NCI-H1694 (cell line): ENCODE measurements at places on chromosomes 4 and X.

GRCh38 chr4:972651-973424, 531 bp downstream of the DGKQ start:
- DNase-seq: no peak

GRCh38 chrX:153674219-153674851, 722 bp upstream of the PNCK start:
- DNase-seq: no peak

- DNase-seq: no peak
These were observed 40.6 kb upstream of the MXD4 start for GRCh38 chr4:2302387-2303119.

DNA sequence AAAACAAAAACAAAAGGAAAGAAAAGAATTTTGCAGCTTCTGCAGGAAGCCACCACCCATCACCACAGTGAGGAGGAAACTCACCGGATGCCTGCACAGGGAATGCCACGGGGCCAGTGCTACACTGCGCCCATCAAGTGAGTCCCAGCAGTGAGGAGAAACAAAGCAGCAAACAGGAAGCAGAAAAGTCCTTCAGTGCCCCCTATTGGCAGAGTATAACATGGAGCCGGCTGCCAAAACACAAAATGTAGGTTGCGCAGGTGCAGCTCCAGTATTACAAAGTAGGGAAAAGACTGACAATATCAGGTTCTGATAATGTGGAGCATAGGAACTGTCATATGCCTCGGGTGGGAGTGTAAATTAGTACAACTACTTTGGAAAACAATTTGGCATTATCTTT, 23.3 kb upstream of the SCML2 start:
- DNase-seq: peak; percentile 7

DNA sequence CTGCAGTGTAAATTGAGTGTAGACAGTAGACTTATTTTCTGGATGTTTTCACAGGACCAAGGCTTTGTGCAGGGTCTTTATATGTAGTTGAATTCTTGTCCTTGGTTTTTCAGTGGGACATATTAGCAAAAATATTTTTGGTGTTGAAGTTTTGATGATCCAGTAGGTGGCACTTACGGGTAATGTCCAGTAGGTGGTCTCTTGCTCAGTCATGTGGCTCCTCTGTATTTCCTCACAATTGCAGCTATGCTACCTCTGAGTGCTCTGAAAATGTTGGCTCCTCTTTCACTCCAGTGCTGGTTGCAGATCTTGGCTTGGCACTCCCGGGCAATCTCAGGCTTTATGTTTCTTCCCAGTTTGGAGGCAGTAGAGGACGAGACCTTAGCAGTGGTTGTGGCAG, 419.8 kb upstream of the AMOT start:
- no peak for DNase-seq

GRCh38 chrX:69262036-69262936, 97.0 kb upstream of the PJA1 start:
- no peak for DNase-seq

GRCh38 chr4:110849461-110849860, 226.6 kb upstream of the PITX2 start:
- DNase-seq: no peak

- no peak for DNase-seq
These were observed 1.0 kb upstream of the PLA2G12A start for GRCh38 chr4:109730619-109731545.

GRCh38 chr4:124253080-124253479, 459.5 kb downstream of the ANKRD50 start:
- no peak for DNase-seq

GRCh38 chrX:71668248-71668595, 876 bp downstream of the LOC101059915 start:
- no peak for DNase-seq

DNA sequence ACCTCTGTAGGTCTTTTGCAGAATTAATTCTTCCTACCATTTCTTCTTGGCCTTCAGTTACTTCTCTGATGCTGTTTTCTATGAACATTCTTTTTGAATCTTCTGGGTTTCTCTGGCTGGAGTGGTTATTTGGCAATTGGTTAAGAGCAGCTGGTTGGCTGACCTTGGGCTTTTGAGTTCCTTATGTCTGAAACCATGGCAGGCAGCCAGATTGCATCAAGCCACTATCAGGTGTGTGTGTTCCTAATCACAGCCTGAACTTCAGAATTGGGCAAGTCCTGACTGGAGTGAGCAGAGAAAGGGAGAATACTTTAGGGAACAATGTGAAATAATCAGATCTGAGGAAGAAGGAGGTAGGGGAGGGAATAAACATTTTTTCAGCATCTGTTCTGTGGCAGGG, 90.2 kb downstream of the ARHGAP10 start:
- DNase-seq: no peak

DNA sequence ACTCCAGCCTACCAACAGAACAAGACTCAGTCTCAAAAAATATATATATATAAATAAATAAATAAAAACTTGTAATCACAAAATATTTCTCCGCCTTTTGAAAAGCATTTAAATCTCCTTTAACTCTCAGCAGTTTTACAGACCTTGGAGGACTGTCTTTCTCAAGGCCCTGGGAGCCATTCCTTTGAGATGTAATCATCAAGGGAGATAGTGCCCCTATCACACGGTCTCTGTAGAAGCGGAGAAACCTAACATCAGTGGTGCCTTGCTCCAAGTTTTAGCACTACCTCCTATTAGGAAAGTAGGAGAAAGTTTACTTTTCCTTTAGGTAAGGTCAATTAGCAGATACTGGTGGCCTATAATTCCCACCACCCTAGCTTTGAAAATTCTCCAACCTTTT, 58.5 kb downstream of the ANTXR2 start:
- no peak for DNase-seq

DNA sequence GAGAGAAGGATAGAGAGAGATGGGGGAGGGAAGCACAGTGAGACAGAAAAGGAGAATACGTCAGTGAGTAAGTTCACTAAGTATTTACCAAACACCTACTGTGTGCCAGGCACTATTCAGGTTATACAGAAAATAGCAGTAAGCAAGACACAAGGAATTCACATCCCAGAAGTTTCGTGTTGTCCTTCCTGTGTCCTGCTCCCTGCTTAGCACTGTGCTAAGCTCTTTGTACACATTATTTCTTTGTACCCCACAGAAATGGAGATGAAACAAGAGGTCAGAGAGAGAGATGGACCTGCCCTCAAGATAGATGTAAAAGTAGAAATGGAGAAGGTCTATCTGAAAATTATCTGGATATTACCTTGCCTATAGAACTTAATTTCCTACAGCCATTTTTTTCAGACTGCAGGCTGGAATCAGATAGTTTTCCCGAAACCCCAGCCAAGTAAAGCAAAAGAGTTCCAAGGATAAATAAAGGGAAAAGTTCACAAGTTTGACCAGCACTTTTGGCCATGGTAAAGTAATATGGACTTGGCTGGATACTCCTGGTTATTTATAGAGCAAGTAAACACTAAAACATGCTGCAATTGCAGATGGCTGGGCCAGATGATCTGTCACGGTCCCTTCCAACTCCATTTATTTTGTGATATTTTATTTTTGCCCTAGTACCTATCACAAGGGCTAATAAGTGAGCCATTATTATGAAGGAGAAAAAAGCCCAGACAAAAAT, 353.7 kb upstream of the SLC7A11 start:
- DNase-seq: no peak

DNA sequence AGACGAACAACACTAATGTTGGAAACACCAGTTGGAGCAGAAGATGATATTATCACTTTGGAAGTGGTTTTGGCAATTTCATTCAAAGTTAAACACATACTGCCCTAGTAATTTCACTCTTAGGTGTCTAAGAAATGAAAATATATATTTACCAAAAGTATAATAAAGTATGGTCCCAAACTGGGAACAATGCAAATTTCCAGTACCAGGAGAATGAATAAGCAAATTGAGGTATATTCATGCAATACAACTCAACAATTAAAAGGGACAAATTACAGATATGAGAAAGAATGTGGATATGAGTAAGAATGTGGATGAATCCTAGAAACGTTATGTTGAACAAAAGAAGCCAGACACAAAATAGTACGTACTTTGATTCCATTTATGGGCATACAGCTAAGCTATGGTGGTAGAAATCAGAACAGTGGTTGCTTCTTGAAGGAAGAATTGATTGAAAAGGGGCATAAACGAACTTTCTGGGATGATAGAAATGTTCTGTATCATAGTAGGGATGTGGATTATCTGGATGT, 10.0 kb downstream of the ELMOD2 start:
- DNase-seq: no peak

- DNase-seq: no peak
These were observed 315.5 kb upstream of the GK2 start for GRCh38 chr4:79723507-79723906.

- no peak for DNase-seq
These were observed 21.3 kb downstream of the QDPR start for GRCh38 chr4:17490575-17491059.

DNA sequence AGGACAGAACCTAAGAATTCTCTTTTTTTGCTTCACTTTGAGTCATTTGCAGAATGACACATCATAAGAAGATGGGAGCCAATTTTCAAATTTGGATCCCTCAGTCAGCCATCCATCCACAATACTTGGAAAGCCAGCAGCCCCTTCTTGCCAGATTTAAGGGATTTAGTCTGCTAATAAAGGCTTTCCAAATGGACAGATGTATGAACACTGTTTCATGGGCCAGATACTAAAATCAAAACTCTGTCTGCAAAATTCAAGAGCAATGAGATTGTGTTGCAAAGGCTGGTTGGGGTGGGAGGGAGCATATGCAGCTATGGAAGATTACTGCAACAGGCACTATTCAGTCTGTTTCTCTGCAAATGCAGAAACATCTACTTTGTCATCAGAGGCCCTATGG, 37.7 kb upstream of the KCNIP4 start:
- DNase-seq: no peak

DNA sequence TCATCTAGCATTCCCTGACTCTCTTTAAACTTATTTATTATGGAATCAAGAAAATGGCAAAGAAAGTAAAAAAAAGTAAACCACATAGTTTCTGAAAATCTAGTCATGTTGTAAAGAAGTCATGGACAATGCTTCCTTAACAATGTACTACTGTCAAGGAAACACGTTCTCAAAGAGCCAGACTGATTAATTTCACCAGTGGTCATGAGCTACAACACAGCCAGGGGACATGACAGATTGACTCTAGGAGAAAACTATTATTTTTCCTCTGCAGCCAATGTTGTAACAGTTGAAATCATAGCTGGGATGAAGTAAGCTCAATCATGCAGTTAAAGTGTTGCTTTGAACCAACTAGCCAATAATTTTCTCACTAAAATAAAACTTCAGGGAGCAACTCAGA, 109.2 kb downstream of the MAPK10 start:
- DNase-seq: no peak

DNA sequence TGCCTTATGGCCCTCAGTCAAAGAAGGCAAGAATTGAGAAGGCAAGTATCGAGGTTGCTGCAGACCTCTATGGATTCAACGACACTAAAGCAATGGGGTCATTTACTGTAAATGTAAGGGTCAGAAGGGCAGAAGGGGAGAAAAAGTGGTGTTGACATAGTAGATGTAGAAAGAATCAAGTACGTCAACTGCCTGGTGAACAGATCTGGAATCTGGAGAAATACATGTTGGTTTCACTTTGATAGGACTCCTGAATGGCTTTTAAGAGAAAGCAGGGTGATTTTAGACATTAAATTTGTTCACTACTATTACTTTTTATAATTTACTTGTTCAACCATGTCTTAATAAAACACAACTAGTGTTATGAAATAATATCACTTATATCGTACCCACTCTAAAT, 81.3 kb upstream of the FSTL5 start:
- DNase-seq: no peak

- DNase-seq: no peak
These were observed 11.8 kb downstream of the SLC25A14 start for GRCh38 chrX:130351567-130351966.

DNA sequence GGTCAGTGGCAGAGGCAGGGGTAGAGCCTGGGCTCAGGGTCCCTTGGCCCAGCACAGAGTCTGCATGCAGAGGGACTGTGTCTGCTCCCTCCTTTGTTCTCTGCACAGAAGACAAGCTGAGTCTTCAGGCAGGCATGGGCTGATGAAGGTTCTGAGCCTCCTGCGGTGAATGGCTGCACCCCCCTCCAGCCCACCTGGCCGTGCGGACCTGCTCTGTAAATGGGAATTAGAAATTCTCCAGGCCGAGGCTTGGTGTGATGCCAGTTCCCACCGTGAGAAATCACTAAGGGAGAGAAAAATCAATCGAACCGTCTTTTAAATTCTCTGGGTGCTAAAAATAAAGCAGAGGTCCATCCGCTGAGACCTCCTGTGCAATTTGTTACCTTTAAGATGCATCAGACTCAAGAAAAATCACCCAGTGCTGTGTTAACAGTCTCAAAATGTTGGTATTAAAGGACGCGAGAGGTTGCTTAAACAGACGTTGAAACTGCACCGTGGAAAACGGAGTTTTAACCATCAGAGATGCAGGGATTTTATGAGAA, 96.0 kb downstream of the WFS1 start:
- no peak for DNase-seq

DNA sequence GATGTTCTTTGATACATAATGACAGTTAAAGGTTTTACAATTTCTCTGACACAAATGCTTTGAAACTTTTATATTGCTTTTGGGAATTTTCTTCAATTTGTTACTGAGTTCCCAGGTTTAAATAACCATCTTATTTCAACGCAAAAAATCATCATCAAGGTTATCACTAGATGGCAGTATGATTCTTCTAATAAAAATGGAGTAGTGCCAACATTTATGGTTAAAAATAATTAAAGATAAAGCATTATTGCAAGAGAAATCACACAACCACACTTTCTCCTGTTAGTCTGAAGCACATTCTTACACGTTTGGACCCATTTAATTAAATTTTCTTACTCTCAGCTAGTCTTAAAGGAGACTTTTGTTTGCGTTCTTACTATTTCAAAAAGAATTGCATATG, 611.3 kb upstream of the CPXCR1 start:
- no peak for DNase-seq

DNA sequence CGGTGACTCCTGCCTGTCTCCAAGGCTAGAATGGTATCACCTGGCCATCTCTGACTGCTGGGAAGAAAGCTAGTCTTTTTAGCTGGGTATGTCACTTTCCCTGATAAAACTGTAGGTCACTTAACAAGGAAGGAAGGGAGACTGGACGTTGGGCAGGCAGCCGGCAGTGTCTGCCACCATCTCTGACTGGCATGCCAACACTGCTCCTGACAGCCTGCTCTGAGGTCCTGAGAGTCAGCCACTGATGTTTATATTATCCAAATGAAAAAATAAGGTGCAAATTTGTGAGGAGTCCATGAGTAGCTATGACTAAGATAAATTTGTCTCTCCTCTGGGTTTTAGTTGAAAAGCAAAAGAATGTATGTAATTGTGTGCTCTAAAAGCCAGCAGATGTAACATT, 77.2 kb downstream of the SNX25 start:
- no peak for DNase-seq

GRCh38 chr4:147078362-147078761, 132.7 kb upstream of the TTC29 start:
- DNase-seq: no peak

DNA sequence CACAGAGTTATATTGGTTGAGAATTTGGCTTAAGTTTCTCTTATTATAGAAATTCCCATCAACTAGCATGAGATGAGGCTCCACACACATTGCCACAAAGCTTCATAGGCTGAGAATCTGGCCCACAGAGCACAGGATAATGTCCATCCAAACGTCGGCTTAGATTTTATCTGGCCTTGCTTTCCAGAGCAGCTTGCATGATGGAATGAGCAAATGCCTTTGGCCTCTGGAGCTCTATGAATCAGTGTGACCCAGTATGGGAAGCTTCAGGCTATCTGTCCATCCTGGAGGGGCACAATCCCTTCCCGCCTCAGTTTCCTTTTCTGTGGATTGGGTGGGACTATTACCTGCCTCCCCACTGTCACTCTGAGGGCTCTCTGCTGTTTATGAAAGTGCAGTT, 131.5 kb upstream of the NDP start:
- DNase-seq: no peak

- DNase-seq: no peak
These were observed 50.8 kb downstream of the CHM start for GRCh38 chrX:85996555-85996954.
